Smooth muscle cell of the brain vasculature (primary cell): ENCODE measurements at places on chromosomes 11 and 22.

DNA sequence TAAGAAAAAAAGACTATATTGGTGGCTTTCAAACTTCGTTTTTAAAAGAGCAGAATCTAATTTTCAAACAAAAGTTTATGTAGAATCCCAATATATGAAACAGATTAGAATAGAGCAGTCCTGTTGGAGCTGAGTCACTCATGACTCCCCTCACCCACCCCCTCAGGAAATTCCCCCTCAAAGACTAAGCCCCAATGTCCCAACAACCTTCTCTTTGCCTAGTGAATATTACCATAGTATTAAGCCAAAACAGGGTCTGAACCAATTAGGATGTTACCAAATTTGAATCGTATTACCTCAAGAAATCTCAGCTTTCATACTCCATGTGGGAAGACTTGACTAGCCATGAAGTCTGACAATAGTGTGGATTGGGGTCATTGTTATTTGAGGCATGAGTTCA, 7.8 kb upstream of the PIWIL4 start:
- DNase-seq = no peak

DNA sequence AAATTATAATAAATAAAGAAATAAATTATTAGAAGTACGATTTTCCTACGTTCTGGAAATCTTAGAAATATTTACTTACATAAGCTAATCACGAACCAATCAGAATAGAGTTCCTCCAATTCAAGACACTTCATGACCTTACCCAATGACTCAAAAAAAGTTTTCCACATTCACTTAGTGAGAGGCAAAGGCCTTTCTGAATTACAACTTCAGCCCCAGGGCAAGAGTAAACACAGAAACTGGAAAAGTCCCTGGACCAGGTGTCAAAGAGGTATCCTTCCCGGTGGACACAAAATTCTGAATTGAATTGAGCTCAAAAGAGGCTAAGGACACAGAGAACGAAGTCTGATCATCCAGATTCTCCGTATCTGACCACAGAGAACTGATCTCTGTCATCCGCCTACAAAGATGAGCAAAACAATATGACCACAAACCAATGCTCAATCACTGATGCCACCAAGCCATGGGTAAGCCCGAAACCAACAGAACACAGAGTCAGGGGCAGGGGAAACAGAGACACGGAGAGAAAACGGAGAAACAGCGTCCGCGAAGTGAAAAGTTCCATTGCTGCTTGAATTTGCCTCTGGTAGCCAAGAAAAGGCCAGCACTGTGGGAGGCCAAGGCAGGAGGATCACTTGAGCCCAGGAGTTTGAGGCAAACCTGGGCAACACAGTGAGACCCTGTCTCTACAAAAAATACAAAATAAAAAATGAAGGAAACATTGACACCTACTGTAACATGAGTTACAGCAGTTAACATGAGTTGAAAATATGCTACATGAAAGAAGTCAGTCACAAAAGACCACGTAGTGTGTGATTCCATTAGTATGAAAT, 6.8 kb downstream of the BID start:
- no peak for DNase-seq

DNA sequence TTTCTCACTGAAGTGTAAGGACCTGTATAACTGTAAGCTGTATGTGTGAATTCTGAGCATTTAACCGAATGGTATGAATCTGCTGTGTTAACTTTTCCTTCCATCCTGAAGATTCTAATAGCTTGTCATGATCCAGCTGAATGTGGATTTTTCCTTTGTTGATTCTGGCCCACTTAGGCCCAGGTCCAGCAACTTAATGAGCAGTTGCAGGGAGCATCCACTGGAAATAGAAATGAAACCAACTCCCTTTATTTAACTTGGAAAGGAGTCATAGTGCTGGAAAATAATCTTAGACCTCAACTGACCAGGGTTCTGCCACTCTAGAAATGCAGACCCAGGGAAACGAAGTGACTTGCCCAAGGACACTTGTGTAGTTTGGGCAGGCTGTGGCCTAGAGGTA, 142.3 kb upstream of the MTNR1B start:
- no peak for DNase-seq

DNA sequence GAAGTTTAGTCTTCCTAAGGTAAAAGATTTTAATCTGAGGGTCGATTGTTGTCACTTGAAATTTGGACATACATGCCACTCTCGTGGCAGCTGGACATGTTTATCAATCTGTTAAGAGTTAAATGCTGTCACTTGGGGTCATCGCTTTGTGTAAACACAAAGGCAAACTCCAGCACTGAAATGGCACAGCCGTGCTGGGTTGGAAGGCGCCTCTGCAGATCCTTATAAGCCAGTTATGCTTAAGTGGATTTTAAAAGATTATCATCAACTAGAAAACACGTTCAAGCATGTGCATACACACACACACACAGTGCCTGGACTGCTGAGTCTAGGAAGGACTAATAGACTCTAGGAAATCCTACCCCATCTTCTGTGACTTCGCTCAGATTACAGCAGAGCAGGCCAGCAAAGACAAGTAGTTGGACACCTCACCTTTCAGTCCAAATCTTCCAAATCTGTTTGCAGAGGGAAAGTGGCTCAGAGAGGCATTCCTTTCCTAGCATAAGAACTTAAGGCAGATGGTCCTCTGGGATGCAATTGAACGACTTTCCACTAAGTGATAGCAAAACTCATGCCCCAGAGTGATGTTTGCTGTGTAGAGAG, 83.7 kb downstream of the CACNG2 start:
- no peak for DNase-seq

GRCh38 chr22:30685178-30685577, 9.5 kb upstream of the OSBP2 start:
- DNase-seq = no peak

GRCh38 chr22:29000641-29001040, 61.0 kb downstream of the C22orf31 start:
- DNase-seq = no peak

DNA sequence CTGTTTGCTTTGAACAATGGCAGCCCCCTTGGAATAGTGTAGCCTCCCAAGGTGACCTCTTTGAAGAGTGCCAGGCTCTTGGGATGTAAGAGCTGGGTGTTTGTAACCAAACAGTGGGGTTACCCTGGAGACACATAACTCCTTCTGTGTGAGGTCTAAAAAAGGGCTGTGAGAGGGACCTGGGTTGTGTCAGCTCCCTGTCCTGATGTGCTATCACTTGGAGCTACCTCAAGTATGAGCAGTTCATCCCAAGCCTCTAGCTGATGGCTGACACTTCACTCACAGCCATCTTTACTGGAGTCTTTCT, 40.2 kb downstream of the TSPAN18 start:
- DNase-seq = peak; percentile 37

DNA sequence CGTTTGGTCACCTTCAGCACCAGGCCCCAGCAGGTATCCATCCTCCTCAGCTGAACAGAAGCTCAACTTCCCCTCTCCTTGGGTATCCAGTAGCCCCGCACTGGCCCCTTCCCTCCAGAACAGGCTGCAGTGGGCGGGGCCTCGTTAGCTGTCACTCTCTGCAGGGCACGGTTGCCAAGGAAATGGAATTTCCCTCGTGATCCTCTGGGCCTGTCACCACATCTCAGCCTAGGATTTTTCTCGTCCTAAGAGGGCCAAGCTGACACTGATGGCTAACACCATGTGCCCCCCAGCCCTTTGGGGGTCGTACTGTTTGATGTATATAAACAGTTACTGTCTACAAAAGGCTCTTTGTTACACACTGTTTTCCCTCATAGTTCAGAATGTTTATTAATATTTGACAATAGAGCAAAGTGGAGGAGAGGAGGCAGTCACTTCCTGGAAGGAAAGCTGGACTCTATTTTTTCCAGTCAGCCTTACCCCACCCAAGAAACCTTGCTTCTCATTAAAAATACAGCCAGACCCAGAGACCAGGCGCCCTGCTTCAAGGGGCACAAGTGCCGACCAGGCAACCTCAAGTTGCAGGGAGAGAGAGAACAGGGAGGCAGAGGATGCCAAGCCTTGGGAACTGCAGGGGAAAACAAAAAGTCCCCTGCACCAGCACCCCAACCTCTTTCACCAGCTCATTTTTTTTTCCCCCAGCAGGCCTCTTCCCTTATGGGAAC, 44.5 kb downstream of the FEZ1 start:
- no peak for DNase-seq

GRCh38 chr11:105937331-105937730, 84.7 kb downstream of the MSANTD4 start:
- no peak for DNase-seq

- no peak for DNase-seq
These were observed 33.0 kb downstream of the DDX6 start for GRCh38 chr11:118757876-118758399.

GRCh38 chr22:27809700-27810608, 8.4 kb upstream of the MN1 start:
- DNase-seq = no peak

GRCh38 chr22:45112136-45112879, 51.4 kb upstream of the NUP50 start:
- DNase-seq = no peak
